Naive thymus-derived CD4-positive, alpha-beta T cell (primary cell): ENCODE measurements at places on chromosomes 7 and 10. TPM values are rescaled to one million over a fixed set of nuclear protein-coding genes. Genes with fewer than 3 reads are reported as not detected.

DNA sequence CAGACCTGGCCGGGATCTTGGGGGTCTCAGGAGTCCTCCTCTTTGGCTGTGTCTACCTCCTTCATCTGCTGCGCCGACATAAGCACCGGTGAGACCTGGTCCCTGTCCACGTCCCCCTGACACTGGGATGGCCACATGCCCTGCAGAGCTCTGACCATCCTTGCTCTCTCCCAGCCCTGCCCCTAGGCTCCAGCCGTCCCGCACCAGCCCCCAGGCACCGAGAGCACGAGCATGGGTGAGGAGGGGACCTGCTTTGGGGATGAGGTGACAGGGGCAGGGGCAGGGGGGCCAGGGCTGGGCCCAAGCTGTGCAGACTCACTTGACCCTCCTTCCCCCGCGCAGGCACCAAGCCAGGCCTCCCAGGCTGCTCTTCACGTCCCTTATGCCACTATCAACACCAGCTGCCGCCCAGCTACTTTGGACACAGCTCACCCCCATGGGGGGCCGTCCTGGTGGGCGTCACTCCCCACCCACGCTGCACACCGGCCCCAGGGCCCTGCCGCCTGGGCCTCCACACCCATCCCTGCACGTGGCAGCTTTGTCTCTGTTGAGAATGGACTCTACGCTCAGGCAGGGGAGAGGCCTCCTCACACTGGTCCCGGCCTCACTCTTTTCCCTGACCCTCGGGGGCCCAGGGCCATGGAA is 959 bp downstream of the PVRIG start:
- H3K36me3 ChIP-seq = peaks cover 25% of the 10 kb centered on the region
- H3K4me1 ChIP-seq = peaks cover 45% of the 10 kb centered on the region
- peak overlapping the region; percentile 99 for H3K27ac ChIP-seq
- DNase-seq = no peak

- H3K27me3 ChIP-seq = no peaks in the 10 kb centered on the region
- H3K4me3 ChIP-seq = no peak overlapping the region
- DNase-seq = no peak
- H3K4me1 ChIP-seq = peaks cover 21% of the 10 kb centered on the region
Observed at GRCh38 chr7:26208040-26208439, 6.5 kb downstream of the CBX3 start.

DNA sequence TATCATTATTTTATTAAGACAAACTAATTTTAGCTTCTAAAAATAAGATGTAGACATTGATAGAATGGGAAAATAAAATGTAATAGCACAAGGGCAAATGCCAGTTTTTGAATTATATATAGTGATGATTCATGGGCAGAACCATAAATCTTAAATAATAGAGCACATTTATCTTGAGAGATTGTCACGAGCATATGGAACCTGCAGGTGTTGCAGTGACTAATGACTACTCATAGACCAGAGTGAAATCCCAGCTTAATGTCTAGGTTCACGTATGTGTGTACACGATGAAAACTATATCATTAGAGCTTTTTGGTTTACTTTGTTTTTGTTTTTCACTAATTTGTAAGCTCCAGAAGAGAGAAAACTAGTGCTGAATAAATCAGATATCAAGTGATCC is 150.2 kb upstream of the CACNA2D1 start:
- H3K36me3 ChIP-seq = no peaks in the 10 kb centered on the region
- no peaks in the 10 kb centered on the region for H3K4me1 ChIP-seq
- no peaks in the 10 kb centered on the region for H3K27me3 ChIP-seq
- no peak overlapping the region for H3K4me3 ChIP-seq

- no peaks in the 10 kb centered on the region for H3K36me3 ChIP-seq
- H3K27ac ChIP-seq = no peak overlapping the region
- H3K4me3 ChIP-seq = no peak overlapping the region
- H3K4me1 ChIP-seq = no peaks in the 10 kb centered on the region
Observed at GRCh38 chr7:2175514-2175913, 57.2 kb downstream of the MAD1L1 start.

- no peaks in the 10 kb centered on the region for H3K4me1 ChIP-seq
- no peaks in the 10 kb centered on the region for H3K27me3 ChIP-seq
- DNase-seq = no peak
- no peak overlapping the region for H3K4me3 ChIP-seq
- no peak overlapping the region for H3K27ac ChIP-seq
- no peaks in the 10 kb centered on the region for H3K36me3 ChIP-seq
Observed at GRCh38 chr7:34062826-34063225, 157.5 kb downstream of the BMPER start.

DNA sequence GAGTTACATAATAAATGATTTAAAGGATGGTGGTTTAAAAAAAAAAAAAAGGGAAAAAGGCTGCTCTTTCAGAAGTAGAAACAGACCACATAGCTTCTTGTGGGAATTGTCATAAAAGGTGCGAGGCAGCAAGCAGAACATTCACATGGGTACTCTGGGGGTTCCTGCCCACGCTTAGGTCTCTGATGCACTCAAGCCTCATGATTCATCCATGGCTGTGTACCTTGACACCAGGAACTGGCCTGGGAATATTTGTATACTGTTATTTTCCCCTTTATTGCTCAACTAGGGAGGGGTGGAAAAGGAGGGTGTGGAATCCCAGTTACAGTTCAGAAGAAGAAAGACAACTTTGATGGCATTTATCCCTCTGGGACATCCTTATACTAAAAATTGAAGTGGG is 4.0 kb downstream of the PON2 start:
- H3K27me3 ChIP-seq = no peaks in the 10 kb centered on the region
- no peak overlapping the region for H3K4me3 ChIP-seq
- no peak for DNase-seq

- H3K4me3 ChIP-seq = no peak overlapping the region
- no peaks in the 10 kb centered on the region for H3K36me3 ChIP-seq
- no peak for DNase-seq
- no peak overlapping the region for H3K27ac ChIP-seq
- H3K27me3 ChIP-seq = no peaks in the 10 kb centered on the region
- H3K4me1 ChIP-seq = no peaks in the 10 kb centered on the region
Observed at GRCh38 chr7:116024826-116025809, 5.4 kb downstream of the TFEC start.

DNA sequence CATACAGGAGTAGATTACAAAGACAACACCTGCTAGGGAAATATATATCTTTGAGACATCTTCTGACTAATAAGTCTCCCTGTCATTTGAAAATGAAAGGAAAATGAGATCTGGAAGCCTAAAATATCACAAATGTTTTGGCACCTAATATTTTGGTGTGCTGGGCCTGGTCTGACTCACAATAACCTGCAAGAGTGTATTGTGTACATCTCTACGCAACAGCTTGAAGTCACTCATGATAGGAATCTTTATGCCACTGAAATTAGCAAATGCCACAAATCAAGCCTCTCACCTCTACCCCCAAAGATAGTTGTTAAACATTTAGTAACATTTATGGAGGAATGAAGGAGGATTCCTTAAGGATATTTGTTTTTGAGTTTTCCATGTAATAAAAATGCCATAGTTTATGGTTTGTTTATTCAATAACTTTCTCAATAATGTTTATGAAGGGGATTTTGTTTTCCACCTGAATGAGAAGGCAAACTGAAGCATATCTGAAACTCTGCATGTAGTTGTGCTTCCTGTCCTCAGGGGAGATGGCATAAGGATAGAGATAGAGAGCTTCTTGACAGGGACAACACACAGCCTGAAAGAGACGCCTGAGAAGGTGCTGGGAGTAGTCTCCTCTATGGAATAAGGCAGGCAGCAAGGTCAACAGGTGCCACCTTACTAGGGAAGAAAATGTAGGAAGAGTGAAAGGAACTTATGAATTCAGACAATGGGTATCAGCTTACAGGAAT is 197.4 kb downstream of the AHR start:
- H3K4me3 ChIP-seq = no peak overlapping the region
- H3K27ac ChIP-seq = no peak overlapping the region
- no peaks in the 10 kb centered on the region for H3K36me3 ChIP-seq
- no peaks in the 10 kb centered on the region for H3K4me1 ChIP-seq

- DNase-seq = no peak
- no peaks in the 10 kb centered on the region for H3K36me3 ChIP-seq
- H3K27me3 ChIP-seq = no peaks in the 10 kb centered on the region
- H3K4me1 ChIP-seq = no peaks in the 10 kb centered on the region
- no peak overlapping the region for H3K4me3 ChIP-seq
Observed at GRCh38 chr7:41777894-41778596, 75.2 kb upstream of the INHBA start.

DNA sequence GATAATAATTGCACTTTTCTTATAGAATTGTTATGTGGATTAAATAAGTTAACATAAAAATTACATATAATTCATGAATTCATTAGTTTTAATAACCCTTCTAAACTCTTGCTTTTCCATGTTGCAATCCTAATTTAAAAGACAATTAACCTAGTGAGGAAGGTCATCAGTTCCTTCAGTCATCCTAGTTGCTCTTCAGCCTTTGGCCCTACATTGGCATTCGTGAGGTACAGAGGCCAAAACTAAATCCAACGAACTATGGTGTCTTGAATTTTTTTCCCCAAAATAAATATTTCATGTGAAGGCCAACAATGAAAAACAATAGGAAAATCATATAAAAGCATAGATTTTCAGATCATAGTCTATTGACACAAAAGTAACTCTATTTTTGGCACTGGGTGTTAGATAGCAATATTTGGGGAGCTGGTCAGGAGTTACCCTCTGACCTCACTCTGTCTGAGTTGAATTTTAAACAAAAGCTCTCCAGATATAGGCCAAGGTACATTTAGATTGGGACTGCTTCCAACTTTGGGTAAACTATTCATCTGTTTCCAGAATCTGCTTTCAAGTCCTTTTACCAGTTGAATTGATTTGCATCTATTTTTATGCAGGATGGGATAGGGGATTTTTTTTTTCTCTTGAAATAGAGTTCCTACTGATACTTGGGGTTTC is 104.5 kb downstream of the SEM1 start:
- H3K4me3 ChIP-seq = no peak overlapping the region
- no peaks in the 10 kb centered on the region for H3K36me3 ChIP-seq
- no peaks in the 10 kb centered on the region for H3K27me3 ChIP-seq
- no peak overlapping the region for H3K27ac ChIP-seq
- no peaks in the 10 kb centered on the region for H3K4me1 ChIP-seq

DNA sequence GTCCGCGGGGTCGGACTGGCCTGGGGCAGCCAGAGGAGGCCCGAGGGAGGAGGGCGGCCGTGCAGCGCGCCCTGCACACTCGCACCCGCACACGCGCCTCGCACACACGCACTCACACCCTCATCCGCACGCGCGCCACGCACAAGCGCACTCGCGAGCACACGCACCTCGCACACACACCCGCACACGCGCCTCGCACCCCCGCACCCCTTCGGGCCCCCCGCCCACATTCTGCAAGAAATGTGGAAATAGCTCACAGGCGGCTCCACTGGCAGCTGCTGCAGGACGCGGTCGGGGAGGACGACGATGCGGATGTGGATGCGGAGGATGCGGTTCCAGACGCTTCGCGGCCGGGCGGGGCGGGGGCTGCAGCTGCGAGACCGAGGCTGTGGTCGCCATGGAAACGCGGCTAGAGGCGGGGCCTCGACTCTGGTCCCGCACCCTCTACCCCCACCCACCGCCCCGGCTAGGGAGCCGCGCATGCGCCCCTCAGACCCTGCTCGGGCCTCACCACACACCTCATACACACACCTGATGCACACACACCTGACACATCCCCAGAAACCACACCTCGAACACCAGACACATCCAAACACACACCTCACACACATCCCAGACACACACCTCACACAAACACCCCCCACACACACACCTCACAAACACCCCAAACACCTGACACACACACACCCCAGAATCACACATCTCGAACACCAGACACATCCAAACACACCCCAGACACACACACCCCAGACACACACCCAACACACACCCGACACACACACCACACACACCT is at the start of gene CALY:
Gene CALY (minus strand): TSS at position 320 of the 793 bp plus-strand sequence. CDS start 7,907 bp downstream, outside the sequence.
- DNase-seq = peak; percentile 92
- no peaks in the 10 kb centered on the region for H3K36me3 ChIP-seq
- no peaks in the 10 kb centered on the region for H3K27me3 ChIP-seq
- peak within 1 kb of the TSS; percentile 65 for H3K4me3 ChIP-seq
- H3K27ac ChIP-seq = peak within 1 kb of the TSS; percentile 78

DNA sequence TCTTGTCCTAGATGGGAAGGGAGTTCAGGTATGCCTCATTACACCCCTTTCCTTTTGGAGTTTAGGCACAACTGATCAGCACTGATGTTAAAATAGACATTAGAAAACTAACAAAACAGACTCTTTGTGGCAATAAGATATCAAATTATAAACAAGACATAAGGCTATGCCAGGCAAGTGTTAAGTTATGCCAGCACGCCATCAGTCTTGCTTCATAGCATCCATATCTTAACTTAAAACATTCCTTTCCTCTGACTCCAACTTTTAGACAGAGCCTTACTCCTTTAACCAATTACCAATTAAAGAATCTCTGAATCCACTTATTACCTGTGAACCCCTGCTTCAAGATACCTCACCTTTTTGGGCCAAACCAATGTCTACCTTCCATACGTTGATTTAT is 126.2 kb upstream of the ETV1 start:
- H3K4me1 ChIP-seq = no peaks in the 10 kb centered on the region
- no peaks in the 10 kb centered on the region for H3K36me3 ChIP-seq
- no peak overlapping the region for H3K4me3 ChIP-seq
- H3K27me3 ChIP-seq = no peaks in the 10 kb centered on the region
- no peak overlapping the region for H3K27ac ChIP-seq

OPN1SW gene
- not detected in 2 replicates for total RNA-seq

LIPN gene
- total RNA-seq = not detected
